ENCODE measurements at places on chromosomes 16 and 17.

GRCh38 chr17:36911001-36911400 lies 26.3 kb upstream of the LHX1 start:
- no peak for DNase-seq

DNA sequence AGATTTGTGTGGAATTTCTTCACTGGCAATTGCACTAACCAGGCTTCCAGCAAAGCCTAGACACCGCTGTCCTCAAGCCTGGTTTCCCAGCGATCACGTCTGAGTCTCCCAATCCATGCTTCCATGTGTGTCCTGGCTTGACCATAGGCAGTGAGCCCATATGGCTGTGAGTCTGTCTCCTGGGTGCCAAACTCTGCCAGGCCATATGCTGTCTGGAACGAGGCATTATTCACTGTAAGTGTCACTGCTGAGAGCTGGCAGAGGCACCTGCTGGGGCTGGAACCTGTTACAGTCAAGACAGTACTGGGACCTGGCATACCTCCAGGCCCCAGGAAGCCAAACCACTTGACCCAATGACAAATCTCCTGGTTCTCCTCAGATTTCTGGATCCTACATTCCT lies 60.4 kb downstream of the HS3ST2 start:
- DNase-seq: no peak

- no peak for DNase-seq
Measured at GRCh38 chr16:83116274-83116892, 489.6 kb downstream of the CDH13 start.

- DNase-seq: no peak
Measured at GRCh38 chr17:57781386-57782061, 36.4 kb upstream of the CCDC182 start.

- no peak for DNase-seq
Measured at GRCh38 chr17:62707425-62707739, 79.9 kb downstream of the MRC2 start.
